Stimulated activated CD8-positive, alpha-beta memory T cell treated with anti-CD3 and anti-CD28 coated beads, Interleukin-4, amount 100 ng/mL, for 4 hours (primary cell): ENCODE measurements at places on chromosomes 11 and 22.

- no peak for DNase-seq
Measured at GRCh38 chr11:44015624-44016007, 32.2 kb upstream of the ACCSL start.

- no peak for DNase-seq
Measured at GRCh38 chr11:132780046-132780445, 752.3 kb downstream of the OPCML start.

DNA sequence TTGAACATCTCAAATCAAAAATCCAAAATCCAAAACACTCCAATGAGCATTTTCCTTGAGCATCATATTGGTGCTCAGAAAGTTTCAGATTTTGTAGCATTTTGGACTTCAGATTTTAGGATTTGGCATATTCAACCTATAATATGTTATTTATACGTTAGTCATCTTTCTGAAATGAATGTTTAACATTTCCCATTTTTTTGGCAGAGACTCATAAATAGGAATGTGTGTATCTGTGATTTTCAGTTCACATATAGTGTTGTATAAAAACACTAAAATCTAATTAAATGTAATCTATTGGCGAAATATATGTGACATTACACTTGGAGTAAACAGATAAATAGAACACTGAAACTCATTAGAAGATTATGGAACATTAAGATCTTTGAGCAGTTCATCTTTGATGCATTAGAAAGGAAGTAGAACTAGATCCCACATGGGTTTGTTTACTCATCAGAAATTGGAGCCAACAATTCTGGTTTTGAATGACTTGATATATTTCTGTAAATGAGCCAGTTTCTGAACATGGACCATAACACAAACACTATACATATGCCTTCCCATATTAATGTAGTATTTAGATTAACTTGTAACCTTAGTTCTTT lies 153.1 kb downstream of the UVRAG start:
- DNase-seq: no peak

GRCh38 chr11:68889948-68890446 lies 13.6 kb downstream of the MRPL21 start:
- no peak for DNase-seq

DNA sequence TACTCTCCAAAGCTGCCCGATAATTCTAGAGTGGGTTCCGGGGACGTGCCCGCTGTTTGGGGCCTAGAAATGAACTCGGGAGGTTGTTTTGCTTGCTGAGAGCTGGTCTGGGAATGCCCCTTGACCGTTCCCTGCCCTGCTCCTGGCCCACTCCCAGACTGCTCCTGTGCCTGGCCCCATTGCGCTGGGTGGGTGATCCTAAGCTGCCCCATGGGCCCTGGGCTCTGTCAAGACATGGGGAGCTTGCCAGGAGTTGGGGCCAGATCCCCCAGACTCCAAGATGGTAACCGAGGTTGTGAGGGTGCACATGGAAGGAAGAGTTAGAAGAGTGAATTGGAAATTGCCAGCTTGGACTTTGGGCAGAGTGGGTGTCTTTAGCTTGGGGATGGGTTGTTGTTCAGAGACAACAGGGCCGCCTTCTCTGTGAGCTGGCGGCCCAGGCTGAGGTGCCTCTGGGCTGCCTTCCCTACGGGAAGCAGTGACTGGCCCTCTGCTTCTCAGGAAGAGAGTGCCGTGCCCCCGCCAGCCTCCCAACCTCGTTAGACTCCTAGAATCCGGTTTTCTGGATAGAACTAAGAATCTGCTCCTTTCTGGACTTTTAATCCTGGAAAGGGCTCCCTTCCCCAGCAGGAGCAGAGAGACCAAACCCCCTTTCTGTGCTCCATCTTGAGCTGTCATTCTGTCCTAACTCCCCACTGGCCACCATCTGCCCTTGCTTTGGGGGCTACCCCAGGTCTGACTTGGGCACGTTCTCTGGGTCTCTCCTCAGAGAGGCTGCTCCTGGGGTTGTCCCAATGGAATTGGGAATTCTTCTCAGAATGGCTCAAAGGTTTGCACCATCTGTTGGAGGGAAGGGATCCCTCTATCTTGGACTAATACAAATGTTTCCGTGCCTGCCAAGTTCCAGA lies 1.8 kb downstream of the ST3GAL4 start:
- DNase-seq: no peak

- DNase-seq: no peak
Measured at GRCh38 chr11:93329936-93330445, 551 bp upstream of the DEUP1 start.

GRCh38 chr11:133997554-133997953 lies 40.8 kb upstream of the IGSF9B start:
- DNase-seq: no peak

DNA sequence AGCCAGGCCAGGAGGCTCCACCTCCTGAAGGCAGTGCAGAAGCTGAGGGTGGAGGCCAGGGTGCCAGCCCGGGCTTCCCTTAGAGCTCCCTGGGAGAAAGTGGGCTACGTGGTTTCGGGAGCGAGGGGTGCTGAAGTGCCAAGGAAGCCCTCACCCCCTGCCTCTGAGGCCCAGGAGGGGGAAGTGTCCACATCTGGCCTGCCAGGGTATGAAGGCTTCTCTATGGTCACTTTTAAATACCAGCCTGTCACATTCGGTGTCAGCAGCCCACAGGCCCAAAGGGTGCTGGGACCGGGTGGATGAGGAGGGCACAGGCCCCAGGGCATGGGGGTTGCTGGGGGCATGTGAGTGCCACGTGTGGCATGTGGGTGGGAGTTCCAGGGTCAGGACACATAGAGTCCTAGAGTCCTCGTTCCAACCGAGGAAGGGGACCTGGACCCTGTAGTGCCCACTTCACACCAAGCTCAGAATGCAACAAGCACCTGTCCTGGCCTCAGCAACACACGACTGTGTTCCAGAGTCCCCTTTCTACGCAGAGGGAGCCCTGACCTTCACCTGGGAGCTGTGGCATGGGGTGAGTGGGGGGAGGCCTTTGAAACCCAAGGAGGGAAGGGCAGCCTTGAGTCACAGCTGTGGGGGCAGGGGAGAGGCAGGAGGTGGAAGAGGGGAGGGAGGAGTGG lies 1.7 kb downstream of the SHISA8 start:
- DNase-seq: no peak

GRCh38 chr22:39252461-39253434 lies 8.0 kb upstream of the PDGFB start:
- no peak for DNase-seq

- DNase-seq: no peak
Measured at GRCh38 chr11:19651653-19652052, 61.0 kb upstream of the NAV2 start.

- no peak for DNase-seq
Measured at GRCh38 chr11:73204711-73205121, 13.4 kb upstream of the P2RY2 start.

- DNase-seq: peak; percentile 39
Measured at GRCh38 chr22:36486619-36487384, 5.4 kb upstream of the TXN2 start.

DNA sequence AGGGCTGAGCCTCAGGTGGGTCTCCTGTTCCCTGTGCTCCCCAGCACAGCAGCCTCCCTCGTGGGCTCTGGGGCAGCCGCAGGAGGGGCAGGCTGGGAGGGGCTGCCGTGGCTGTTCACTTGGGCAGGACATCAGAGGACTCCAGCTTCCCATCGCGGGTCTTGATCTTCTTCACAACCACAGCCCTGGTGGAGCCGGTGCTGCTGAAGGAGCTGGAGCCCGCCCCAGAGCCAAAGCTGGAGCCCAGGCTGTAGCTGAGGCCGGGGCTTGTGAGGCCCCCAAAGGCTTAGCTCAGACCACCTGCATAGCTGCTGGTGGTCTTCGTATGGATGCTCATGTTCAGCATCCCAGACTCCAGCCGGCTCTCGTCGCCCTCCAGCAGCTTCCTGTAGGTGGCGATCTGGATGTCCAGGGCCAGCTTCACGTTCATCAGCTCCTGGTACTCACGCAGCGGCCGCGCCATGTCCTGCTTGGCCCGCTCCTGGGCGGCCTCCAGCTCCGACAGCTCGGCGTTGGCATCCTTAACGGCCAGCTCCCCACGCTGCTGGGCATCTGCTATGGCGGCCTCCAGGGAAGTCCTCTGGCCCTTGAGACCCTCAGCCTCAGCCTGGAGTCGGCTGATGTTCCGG lies 126.1 kb downstream of the NECTIN1 start:
- no peak for DNase-seq

DNA sequence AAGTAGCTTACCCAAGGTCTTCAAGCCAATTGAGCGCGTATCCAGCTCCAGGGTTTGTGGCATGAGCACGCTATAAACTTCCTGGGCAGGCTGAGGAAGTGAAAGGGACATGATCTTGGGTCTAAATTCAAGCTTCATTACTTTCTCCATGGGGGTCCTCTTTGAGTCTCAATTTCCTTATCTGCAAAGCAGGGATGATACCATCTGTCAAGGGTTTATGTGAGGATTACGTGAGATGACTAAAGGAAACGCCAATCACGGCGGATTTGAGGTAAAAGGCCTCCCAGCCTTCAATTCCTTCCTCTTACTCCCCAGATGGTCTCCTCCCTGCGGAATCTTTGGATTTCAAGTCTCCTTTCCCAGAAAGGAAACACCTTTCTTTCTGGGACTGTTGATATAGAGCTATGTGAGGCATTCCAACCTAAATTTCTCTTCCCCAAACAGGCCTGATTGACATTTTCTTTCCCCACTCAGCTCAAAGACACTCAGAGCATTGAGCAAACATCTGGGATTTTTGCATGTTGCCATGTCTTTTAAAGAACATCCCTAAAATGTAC lies 474.4 kb downstream of the INSC start:
- no peak for DNase-seq

GRCh38 chr11:15072551-15073143 lies 746 bp upstream of the CALCB start:
- DNase-seq: no peak

DNA sequence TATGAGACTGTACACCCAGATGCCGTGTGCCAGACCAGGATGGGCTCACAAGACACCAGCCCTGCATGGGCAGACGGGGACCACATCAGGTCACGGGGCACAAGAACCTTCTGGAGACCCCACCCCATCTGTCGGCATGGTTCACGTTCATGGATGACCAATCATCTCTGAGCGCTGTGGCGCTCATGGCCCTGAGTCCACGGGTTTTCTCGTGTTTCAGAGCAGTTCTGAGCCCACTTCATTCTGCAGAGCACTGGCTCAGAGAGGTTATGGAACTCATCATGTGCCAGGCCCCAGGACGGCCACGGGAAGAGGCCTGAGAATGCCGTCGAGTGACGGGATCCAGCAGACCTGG lies 63.0 kb upstream of the PPARA start:
- DNase-seq: no peak

GRCh38 chr11:57798905-57799559 lies 37.4 kb downstream of the CTNND1 start:
- DNase-seq: no peak

GRCh38 chr11:85800595-85801342 lies 10.2 kb downstream of the SYTL2 start:
- no peak for DNase-seq

GRCh38 chr22:44395118-44396005 lies 82.6 kb upstream of the SHISAL1 start:
- no peak for DNase-seq

GRCh38 chr11:28833670-28834069 lies 725.5 kb downstream of the METTL15 start:
- no peak for DNase-seq

DNA sequence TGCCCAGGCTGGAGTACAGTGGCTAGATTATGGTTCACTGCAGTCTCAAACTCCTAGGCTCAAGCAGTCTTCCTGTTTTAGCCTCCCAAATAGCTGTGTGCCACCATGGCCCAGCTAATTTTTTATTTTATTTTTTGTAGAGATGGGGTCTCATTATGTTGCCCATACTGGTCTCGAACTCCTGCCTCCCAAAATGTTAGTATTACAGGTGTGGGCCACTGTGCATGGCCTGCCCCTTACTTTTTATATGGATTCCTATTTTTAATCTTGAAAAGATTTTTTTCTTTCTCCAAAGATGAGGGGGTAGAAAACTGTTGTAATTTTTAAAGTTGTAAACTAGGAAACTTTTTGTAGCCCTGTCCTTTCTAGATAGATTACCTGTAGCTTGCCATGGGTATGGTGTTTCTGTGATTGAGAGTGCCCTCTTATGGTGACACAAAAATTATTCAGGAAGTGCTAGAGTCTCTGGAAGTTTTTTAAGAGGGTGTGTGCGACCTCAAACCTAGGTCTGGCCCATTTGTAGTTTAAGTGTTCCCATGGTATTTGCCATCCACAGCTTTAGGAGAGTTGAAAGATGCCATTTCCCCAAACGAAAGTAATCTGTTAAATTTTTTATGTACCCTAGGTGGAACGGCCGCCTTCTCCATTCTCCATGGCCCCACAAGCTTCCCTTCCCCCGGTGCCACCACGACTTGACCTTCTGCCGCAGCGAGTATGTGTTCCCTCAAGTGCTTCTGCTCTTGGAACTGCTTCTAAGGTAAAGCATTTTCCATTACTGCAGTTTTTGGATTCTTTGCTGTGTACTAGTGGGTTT lies 32.4 kb downstream of the MCAM start:
- no peak for DNase-seq

DNA sequence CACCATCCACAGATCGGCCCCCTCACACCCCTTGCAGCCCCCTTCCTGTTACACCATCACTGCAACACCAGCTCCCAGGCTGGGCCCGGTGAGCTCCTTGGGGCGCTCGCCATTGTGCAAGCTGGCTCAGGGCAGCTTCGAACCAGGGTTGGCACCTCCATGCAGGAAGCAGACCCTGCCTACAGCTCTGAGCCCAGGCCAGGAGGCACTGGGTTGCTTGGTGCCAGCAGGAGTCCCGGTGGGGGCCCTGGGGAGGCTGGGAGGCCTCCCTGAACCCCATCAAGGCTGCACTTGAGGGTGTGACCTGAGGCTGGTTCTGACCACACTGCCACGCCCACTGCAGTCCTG lies 417.1 kb downstream of the CTTN start:
- no peak for DNase-seq

DNA sequence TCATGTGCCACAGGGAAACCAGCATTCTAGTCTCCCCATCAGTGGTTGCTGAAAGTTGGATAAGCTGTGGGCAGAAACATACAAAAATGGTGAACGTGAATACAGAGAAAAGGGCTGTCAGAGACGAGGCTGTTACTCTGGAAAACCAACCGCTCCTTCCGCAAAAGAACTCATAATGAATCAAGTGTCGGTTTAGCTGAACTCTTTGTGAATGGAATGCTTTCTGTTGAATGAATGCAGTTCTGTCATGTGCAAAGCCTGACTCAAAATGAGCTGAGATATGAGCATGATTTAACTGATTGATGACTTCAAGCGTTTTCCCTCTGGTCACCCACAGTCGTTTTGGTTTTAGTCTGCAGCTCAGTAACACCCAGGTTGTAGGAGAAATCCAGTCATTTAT lies 298.3 kb downstream of the ETS1 start:
- no peak for DNase-seq

DNA sequence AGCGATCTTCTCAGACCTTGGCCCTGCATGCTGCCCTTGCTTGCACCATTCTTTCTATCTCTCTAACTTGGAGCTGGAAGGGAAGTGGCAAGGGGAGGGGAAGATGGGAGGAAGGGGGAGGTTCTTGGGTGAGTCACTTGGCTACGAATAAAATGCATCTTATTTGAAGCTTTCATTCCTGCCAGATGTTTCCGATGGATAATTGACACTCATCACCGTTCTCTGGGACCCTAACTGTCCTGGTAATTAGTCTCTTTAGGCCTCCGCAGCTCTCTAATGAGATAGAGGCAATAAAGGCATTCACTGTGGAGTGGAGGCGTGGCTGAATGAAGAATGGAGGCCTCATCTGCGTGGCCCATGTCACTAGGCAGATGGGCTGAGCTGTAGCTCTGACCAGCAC lies 960.1 kb downstream of the NTM start:
- DNase-seq: no peak

GRCh38 chr11:61158691-61159381 lies 2.4 kb downstream of the VPS37C start:
- DNase-seq: no peak

GRCh38 chr11:27443746-27444507 lies 28.7 kb downstream of the LGR4 start:
- DNase-seq: no peak

- DNase-seq: no peak
Measured at GRCh38 chr11:10044618-10045017, 249.4 kb downstream of the SBF2 start.
